ENCODE measurements at places on chromosomes 6 and 20.
A peak's percentile ranks its signal among the peaks of the same experiment; 100 is the strongest.

GRCh38 chr20:59365611-59366285 is 65.3 kb downstream of the EDN3 start:
- DNase-seq: no peak

- no peak for DNase-seq
These were observed 99.5 kb upstream of the BHLHE23 start for GRCh38 chr20:63106108-63106764.

GRCh38 chr6:163340201-163340887 is 74.2 kb upstream of the QKI start:
- no peak for DNase-seq

DNA sequence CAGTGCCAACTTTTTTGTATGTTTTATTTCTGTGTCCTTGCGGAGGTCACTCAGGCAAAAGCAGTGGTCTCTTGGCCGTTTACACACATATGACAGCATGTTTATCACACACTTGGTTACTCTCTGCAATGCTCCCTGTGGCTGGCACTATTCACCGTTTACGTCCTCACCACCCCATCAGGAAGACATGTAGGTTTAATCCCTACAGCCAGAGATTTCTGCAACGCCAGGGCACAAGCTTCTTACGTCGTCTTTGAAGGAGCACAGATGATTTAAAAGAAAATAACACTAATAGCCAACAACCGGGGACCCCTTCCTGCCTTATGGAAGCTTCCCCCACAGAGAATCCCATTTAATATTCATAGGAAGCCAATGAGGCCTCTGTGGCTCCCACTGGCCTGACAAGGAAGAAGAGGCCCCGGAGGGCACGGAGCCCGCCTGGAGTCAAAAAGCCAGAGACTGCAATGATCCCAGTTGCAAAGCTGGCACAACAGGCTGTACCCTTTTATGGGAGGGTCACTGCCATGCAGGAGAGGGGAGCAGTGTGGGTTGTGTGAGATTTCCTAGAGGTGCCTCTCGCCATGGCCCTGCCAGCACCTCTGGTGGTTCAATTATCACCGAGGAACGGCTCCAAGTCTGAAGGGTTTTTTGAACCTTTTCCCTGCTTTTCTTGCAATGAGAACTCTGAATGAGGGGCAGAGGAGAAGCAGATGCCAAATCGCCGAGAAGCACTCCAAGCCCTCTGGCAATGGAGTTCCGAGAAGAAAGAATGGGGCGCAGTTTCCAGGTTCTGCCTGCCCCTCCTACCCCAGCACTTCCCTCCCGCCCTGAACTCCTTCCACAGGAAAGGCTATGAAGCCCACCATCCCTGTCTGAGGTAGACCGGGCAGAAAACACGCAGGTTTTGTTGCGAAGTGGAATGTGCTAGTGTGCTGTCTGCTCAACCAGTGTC is 96.2 kb downstream of the THBS2 start:
- no peak for DNase-seq

- no peak for DNase-seq
These were observed 21.0 kb downstream of the LRP11 start for GRCh38 chr6:149843051-149843633.

GRCh38 chr6:20708367-20709124 is 174.3 kb downstream of the CDKAL1 start:
- no peak for DNase-seq

GRCh38 chr20:38131588-38132121 is 33.4 kb downstream of the TGM2 start:
- no peak for DNase-seq

DNA sequence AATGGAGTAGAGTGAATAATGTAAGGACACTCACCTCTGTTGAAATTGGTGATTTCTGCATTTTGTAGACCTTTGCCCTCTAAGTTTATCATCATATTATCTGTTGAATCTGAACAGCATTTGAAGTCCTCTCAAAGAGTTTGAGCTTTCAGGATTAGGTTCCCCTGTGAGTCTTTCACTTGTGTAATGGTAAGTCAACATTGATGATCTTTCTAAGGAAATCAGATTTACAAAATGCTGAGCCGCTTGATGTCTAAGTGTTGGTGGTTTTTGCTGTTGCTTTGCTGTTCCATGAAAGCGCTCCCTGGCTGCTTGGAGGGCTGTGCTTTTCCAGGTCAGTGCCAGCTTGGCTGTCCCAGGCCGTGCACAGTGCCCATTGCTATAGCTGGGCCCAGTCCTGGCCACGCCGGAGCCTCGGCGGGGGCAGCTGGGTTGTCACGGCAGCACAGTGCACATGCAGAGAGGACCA is 33.8 kb upstream of the KIF25 start:
- no peak for DNase-seq

- no peak for DNase-seq
These were observed 57.5 kb downstream of the LIN28B start for GRCh38 chr6:105014448-105014847.

- peak; percentile 72 for DNase-seq
These were observed 21.1 kb downstream of the SESN1 start for GRCh38 chr6:109073344-109074132.

DNA sequence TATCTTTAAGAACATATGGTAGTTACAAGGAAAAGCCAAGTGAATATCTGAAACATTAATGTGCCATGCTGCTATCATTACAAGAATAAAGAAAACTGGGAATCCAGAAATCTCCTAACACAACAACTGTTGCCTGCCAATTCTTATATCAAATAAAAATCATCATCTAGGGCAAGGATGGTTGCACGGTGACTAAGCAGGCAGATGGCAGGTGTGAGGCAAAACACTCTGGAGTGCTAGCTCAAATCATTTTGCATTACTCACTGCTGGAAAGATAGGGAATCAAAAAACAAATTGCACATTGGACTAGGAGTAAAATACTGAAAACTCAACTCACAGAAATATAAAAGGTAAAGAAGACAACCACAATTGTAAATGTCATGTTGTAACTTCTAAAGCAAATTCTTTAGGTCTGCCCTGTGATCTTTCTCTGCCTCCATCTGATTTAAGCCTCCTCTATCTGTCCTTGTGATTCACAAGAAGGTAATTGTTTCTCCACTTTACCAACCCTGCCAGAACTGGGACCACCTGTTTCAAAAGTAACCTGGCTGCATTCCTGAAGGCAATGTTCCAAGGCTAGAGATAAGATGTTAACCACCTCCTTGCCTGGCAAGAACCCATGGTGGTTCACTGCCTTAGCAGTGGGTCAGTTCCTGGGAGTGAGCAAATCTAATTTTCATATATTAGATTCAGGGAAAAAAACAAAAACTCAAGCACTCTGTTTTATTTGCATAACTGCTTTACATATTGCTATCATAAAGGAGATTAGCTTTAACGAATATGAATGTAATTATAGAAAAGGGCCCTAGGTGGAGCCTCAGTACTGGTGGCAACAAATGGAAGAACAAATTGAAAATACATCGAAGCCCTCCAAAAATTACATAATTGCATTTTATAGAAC is 33.1 kb upstream of the LCA5 start:
- DNase-seq: peak; percentile 54

DNA sequence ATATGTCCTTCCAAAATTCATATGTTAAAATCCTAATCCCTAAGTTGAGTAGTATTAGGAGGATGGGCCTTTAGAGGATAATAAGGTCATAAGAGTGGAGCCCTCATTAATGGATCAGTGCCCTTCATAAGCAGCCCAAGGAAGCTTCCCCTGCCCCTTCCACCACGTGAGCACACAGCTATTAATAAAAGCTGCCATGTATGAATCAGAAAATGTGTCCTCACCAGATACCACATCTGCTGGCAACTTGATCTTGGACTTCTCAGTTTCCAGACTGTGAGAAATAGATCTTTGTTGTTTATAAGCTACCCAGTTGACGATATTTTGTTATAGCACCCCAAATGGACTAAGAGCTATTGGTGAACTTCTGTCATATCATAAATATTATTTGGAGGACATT is 207.7 kb upstream of the HDDC2 start:
- no peak for DNase-seq

DNA sequence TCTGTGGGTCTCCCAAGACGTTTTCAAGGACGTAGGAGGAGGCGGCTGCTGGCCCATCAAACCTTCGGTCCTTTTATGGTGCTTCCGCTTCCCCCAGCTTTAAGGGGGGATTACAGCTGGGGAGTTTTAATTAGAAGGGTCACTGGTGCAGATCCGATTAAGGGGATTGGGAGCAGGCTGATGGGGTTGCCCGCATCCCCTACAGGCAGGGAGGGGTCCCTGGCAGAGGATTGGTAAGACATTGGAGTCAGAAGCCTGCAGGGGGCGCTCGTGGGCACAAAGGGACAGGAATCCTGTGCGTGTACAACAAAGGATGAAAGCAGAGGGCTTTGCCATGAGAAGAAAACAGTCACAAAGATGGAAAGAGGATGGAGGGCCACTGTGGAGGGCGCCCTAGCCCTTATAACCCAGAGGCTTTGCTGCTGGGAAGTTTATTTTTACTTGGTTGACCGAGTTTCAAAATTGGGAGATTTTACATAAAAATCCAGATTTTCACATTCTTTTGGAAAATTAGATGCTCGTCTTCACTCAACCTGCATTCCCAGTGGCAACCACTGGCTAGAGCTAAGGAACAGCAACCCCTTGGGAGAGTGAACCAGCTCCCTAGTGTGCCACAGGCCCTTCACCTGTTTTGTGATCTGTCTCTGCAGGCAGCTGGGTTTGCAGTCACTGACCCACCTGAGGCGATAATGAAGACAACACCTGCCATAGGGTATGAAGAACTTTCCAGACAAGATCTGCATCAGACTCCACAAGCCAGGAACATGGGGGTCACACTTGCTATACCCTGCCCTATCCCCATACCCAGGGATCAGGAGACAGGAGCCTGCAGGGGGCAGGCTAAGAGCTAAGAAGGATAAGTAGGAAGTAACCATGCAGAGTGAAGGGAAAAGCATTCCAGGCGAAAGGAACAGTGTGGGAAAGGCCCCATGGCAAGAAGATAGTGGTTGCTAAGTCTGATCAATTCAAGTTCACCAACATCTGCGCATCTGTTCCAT is 97.7 kb downstream of the KCNB1 start:
- peak; percentile 85 for DNase-seq

- no peak for DNase-seq
These were observed 198.8 kb upstream of the PREP start for GRCh38 chr6:105601541-105602236.

- DNase-seq: no peak
These were observed 107.0 kb downstream of the CD83 start for GRCh38 chr6:14224359-14225103.

DNA sequence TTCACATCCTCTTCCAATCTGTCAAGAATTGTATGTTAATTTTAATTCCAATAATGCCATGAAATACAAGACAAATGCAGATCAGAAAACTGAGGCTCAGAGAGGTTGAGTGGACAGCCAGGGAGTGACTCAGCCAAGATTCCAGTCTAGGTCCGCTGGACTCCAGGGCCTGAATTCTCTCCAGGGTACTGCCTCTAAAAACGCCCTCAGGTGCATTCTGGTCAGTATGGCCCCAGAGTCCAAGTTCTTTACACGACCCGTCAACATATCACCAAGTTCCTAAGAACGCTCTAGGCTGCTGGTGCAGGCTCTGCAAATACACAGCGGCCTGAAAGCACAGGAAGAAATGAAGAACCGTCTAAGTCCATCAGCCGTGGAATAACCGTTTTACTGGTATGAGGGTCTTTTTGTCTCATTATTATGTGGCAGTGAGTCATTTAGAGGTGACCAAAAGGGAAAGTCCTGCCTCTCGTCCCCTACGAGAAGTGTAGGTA is 709 bp upstream of the ASXL1 start:
- DNase-seq: no peak

DNA sequence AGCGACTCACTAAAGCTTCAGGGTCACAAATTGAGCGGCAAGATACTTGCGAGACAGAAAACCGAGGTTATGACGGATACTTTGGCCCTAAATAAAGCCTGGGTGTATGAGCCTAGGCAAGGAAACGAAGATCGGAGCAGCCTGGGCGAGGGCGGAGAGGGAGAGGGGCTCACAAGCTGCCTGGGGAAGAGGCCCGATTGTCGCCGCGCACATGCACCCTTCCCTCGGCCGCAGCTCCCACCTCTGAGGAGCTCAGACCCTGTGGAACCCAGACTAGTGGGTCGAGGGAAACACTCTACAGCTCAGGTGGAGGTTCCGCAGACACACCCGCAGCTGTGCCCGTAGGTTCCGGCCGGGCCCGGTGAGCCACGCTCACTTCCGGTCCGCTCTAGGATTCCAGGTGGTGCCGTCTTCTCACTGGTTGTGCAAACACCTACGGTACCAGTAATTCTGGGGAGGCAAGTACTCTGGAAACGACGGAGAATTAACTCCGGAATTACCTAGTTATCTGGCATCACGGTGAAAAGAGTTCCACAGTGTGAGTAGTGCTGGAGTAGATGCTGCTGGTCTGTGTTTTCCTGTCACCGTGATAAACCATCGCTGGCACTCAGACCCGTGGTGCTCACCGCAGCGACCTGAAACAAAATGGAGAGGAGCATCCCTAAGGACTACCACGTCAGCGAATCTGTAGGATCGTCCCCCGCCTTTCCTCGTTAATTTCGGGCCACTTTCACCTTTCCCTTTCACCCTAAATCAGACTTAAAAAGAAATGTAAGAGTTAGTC is 61.5 kb downstream of the GPX5 start:
- peak; percentile 71 for DNase-seq

GRCh38 chr6:76135481-76135880 is 63.0 kb upstream of the IMPG1 start:
- no peak for DNase-seq

- DNase-seq: no peak
These were observed 17.5 kb upstream of the IRF4 start for GRCh38 chr6:373773-374724.

GRCh38 chr6:156889986-156890385 is 112.8 kb downstream of the ARID1B start:
- DNase-seq: no peak

- no peak for DNase-seq
These were observed 311.5 kb downstream of the HDGFL1 start for GRCh38 chr6:22880686-22881433.

- DNase-seq: peak; percentile 94
These were observed 45.5 kb downstream of the TTI1 start for GRCh38 chr20:37987602-37988290.

DNA sequence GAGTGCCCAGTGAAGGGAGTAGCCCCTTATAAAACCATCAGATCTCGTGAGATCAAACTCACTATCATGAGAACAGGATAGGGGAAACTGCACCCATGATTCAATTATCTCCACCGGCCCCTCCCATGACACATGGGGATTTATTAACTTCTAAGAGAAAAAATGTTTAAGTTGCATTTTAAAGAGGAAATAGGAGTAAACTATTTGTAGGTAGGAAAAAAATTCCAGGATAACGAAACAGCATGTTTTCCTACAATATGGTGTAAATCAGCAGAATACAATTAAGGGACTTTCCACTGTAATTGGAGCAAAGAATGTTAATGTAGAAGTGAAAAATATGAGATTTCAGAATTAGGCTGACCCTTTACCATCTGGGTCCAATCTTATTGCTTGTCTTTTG is 63.9 kb downstream of the FBXO5 start:
- no peak for DNase-seq
